Calu3 (cell line): ENCODE measurements at places on chromosomes 11 and 22. TPM values are rescaled to one million over a fixed set of nuclear protein-coding genes. Genes with fewer than 3 reads are reported as not detected.

CNTN5 gene
- total RNA-seq: not detected in 2 replicates

HBB gene
- total RNA-seq: not detected in 2 replicates

ELMOD1 gene
- 0.35 TPM in 1 of 2 replicates, not detected in the other for total RNA-seq

UBQLNL gene
- total RNA-seq: 0.14 and 0.51 TPM in 2 replicates

OR5A1 gene
- not detected in 2 replicates for total RNA-seq

MYBPC3 gene
- total RNA-seq: not detected in 2 replicates

LRP4 gene
- 0.80 and 1.3 TPM in 2 replicates for total RNA-seq

MRGPRX3 gene
- not detected in 2 replicates for total RNA-seq

P4HA3 gene
- not detected in 2 replicates for total RNA-seq

SMCO4 gene
- total RNA-seq: 16.4 and 22.9 TPM in 2 replicates

RFPL3 gene
- not detected in 2 replicates for total RNA-seq

CCDC82 gene
- 20.1 and 23.3 TPM in 2 replicates for total RNA-seq

LRRC75B gene
- total RNA-seq: 14.4 and 14.5 TPM in 2 replicates

AMOTL1 gene
- total RNA-seq: 22.0 and 24.2 TPM in 2 replicates

C11orf86 gene
- total RNA-seq: not detected in 2 replicates

FGF19 gene
- total RNA-seq: 0.73 and 1.4 TPM in 2 replicates

DEUP1 gene
- not detected in 2 replicates for total RNA-seq

PHF21B gene
- not detected in 2 replicates for total RNA-seq

PANX3 gene
- total RNA-seq: not detected in 2 replicates

HTR3A gene
- 0.42 TPM in 1 of 2 replicates, not detected in the other for total RNA-seq

OR8H1 gene
- total RNA-seq: not detected in 2 replicates

CASP1 gene
- total RNA-seq: 10.1 and 13.5 TPM in 2 replicates

DDTL gene
- total RNA-seq: 3.4 and 4.1 TPM in 2 replicates

KRTAP5-11 gene
- total RNA-seq: not detected in 2 replicates

CCDC73 gene
- total RNA-seq: 0.07 TPM in 1 of 2 replicates, not detected in the other

MFNG gene
- 19.0 and 22.1 TPM in 2 replicates for total RNA-seq

TCN1 gene
- 335 and 428 TPM in 2 replicates for total RNA-seq

OR51E2 gene
- total RNA-seq: not detected in 2 replicates

MS4A12 gene
- not detected in 2 replicates for total RNA-seq

OVOL1 gene
- 12.7 and 15.2 TPM in 2 replicates for total RNA-seq
